ENCODE measurements at places on chromosomes 2 and 18.

DNA sequence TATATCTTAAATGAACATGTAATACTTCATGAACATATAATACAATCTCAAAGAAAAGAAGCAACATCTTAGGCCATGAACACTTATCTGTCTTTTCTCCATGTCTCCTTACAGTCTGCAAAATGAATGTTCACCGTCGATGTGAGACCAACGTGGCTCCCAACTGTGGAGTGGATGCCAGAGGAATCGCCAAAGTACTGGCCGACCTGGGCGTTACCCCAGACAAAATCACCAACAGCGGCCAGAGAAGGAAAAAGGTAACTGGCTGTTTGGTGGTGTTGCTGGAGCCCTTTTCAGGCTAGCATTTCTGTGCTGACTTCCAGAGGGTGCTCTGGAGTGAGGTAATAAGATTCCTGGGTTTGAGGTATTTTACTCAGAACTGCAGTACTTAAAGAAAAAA, 295.9 kb upstream of the EPAS1 start:
- DNase-seq, result no peak
- peaks cover 12% of the 10 kb centered on the region for H3K36me3 ChIP-seq
- H3K27ac ChIP-seq, result no peak overlapping the region
- no peaks in the 10 kb centered on the region for H3K4me1 ChIP-seq
- no peak overlapping the region for H3K4me3 ChIP-seq

- no peak overlapping the region for H3K4me3 ChIP-seq
- no peaks in the 10 kb centered on the region for H3K27me3 ChIP-seq
- no peak for DNase-seq
- H3K4me1 ChIP-seq, result no peaks in the 10 kb centered on the region
- no peak overlapping the region for H3K27ac ChIP-seq
Measured at GRCh38 chr18:53990485-53990884, 234.0 kb downstream of the MBD2 start.

- H3K27me3 ChIP-seq, result no peaks in the 10 kb centered on the region
- H3K4me1 ChIP-seq, result no peaks in the 10 kb centered on the region
- no peak for DNase-seq
- H3K27ac ChIP-seq, result no peak overlapping the region
Measured at GRCh38 chr2:224157655-224158054, 118.6 kb upstream of the SERPINE2 start.

DNA sequence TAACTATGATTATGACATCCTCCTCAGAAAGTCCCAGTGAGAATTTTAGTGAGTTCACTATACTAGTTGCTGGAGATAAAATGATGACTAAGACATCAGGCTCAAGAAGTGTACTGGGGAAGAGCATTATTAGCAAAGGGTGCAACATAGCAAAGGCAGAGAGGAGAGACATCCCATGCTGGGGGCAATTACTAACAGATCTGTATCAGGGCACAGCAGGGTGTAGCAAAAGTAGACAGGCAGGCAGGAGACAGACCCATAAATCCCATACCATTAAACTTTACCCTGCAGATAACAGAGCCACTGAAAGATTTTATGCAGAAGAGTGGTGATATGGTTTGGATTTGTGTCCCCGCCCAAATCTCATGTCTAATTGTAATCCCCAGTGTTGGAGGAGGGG, 161.7 kb downstream of the SP3 start:
- H3K4me1 ChIP-seq, result no peaks in the 10 kb centered on the region
- H3K27me3 ChIP-seq, result no peaks in the 10 kb centered on the region
- H3K4me3 ChIP-seq, result no peak overlapping the region
- no peaks in the 10 kb centered on the region for H3K36me3 ChIP-seq

DNA sequence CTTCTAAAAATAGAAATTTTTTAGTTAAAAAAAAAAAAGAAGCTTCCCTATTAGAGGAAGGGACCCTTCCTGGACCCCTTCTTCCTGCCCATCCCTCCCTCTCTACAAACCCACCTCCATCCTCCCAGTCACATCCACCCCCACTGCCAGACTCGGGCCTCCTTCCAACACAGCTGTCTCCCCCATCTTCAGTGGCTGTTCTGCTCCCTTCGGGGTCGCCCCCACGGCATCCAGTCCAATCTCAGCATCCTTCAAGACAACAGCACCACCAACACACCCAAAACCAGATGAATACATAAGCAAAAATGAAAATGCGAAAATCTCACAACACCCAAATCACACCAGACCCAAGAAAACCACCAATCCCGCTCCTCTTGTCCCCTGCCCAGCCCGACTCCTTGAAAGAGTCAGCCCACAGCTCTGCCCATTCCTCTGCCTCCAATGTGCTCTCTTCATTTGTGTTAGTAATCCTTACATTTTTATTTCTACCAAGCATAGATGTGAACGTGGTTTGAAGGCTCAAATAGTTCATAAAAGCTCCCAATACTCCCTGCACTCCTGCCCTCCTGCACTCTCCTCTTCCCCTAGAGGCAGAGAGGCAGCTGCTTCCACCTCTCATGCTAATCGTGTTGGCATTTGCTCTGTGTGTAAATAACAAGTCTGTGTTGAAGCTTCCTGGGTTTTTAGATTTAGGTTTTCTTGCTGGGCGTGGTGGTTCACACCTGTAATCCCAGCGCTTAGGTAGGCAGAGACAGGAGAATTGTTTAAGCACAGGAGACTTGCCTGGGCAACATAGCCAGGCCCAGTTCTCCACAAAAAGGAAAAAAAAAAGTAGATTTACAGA, 37.0 kb downstream of the MAL start:
- no peak overlapping the region for H3K4me3 ChIP-seq
- no peaks in the 10 kb centered on the region for H3K4me1 ChIP-seq
- peaks cover 11% of the 10 kb centered on the region for H3K27me3 ChIP-seq
- DNase-seq, result peak; percentile 24
- no peaks in the 10 kb centered on the region for H3K36me3 ChIP-seq
- H3K27ac ChIP-seq, result no peak overlapping the region

DNA sequence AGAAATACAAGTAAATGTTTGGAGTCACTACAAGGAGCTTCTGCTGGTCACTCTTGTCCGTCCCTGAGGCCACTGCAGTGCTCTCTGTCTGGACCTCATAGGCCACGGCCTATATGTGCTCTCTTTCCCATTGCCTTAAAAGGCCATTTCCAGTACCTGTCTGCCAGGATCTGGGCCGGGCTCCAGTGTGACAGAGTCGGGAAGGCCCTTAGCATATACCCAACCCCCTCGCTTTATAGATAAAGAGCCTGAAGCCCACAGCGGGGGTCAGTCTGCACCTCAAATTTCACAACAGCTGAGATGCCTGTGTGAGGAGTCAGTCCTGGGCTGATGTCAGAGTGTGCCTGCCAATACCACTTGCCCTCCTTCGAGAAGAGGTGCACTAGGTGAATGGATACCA, 39.9 kb downstream of the ADD2 start:
- peaks cover 4% of the 10 kb centered on the region for H3K27me3 ChIP-seq
- no peak overlapping the region for H3K27ac ChIP-seq
- H3K36me3 ChIP-seq, result no peaks in the 10 kb centered on the region

- H3K27me3 ChIP-seq, result no peaks in the 10 kb centered on the region
- H3K36me3 ChIP-seq, result no peaks in the 10 kb centered on the region
- peaks cover 10% of the 10 kb centered on the region for H3K4me1 ChIP-seq
- H3K4me3 ChIP-seq, result no peak overlapping the region
- H3K27ac ChIP-seq, result no peak overlapping the region
Measured at GRCh38 chr2:234029150-234029733, 21.3 kb upstream of the SPP2 start.

DNA sequence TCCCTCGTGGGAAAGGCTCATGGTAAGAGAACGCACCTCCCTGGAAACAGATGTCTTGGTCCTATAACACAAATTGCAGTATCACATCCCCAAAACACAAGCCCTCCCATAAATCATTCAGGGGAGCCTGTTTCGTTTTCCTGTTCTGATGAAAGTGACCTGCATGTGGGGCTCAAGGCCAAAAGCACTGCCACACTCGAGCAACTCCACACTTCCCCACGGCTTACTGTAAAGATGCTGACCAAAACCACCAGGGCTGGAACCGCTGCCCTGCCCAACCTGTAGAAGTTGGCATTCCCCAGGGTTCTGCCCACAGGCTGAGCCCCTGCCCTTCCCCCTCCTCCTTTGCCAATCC, 139.7 kb downstream of the BCL11A start:
- DNase-seq, result no peak
- H3K27me3 ChIP-seq, result no peaks in the 10 kb centered on the region
- no peaks in the 10 kb centered on the region for H3K36me3 ChIP-seq
- no peak overlapping the region for H3K4me3 ChIP-seq
- peaks cover 5% of the 10 kb centered on the region for H3K4me1 ChIP-seq

DNA sequence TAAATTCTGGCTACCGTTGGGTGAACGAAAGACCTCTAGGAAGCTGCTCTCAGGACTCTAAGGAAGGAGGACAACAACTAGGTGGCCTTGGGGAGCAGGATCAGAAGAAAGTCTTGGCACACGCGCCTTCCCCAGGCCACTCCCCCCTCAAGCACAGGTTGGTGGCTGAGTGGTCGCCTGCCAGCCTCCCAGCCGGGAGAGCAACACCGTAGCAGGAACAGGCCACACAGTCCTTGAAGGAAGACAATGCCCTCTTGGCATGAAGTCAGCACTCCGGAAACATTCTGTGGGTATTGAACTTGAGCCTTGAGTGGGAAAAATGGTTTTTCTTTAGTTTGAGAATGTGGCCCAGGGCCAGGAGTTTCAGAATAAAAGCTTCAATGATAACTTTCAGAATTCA, 87.4 kb upstream of the AGAP1 start:
- no peak overlapping the region for H3K4me3 ChIP-seq
- no peaks in the 10 kb centered on the region for H3K4me1 ChIP-seq
- H3K27ac ChIP-seq, result no peak overlapping the region
- no peak for DNase-seq

DNA sequence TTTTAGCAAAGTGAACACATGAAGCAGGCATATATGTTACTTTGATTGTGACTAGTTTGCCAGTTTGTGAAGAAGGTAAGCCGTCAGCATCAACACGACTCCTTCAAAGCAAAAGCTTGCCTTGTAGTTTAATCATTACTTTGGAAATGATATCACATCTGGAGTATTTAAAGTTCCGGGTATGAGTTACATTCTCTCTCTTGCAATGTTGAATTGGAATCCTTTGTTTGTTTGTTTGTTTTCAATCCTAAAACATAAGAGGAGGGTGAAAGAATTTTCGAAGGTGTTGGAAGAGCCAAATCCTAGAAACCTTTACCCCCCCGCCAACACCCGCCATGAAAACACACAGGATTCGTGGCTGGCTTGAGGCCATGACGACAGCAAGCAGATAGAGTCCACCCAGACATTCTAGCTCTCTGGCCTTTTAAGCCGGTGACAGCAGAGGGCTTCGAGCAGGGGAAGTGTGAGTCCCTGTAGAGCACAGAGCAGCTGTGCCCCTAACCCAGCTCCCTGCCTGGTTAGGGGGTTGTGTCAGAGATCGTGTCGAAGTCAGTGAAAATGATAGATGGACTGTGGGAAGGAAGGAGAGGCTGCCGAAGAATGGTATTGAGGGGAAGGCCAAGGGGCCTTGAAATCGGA, 103.8 kb upstream of the SMIM21 start:
- no peaks in the 10 kb centered on the region for H3K27me3 ChIP-seq
- H3K4me3 ChIP-seq, result no peak overlapping the region
- no peaks in the 10 kb centered on the region for H3K4me1 ChIP-seq
- no peaks in the 10 kb centered on the region for H3K36me3 ChIP-seq

All from suprapubic skin (tissue), 4 donors.